ENCODE measurements at places on chromosomes 5 and 9.

DNA sequence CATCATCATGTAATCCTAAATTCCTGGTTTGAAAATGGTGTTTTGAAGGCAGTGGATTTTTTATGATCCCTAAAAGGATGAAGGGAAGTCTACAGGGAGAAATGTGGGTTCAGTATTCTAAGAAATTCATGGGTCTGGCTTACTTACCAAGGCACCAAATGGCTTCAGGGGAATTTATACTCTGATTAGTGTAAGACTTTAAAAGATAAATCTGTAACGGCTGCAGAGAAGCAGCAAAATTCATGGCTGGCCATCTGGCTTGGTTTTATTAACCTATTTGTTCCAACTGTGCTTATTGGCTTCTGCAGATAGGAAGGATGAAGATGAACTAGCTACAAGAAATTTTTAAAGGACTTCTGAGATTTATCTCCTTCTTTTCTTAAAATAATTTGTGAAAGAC, 222.8 kb downstream of the TENT4A start:
- DNase-seq: no peak

DNA sequence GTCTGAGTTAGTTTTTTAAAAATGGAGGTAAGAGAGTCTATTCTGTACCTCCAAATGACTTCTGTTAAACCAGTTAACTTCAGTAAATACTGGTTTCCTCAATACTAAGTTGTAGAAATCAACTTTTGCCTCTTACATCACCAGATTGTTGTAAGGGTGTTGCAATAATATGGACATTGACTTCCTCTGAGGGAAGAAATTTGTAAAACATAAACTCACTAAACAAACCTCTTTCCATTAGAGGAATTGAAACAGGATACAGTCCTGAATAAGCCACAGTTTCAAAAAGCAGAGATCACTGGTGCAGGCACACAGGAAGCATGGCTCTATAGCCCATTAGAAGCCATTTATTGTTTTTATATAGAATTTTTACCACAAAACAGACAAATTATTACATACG, 32.7 kb upstream of the SLCO6A1 start:
- no peak for DNase-seq

GRCh38 chr9:4964540-4964939, 20.5 kb upstream of the JAK2 start:
- DNase-seq: no peak

DNA sequence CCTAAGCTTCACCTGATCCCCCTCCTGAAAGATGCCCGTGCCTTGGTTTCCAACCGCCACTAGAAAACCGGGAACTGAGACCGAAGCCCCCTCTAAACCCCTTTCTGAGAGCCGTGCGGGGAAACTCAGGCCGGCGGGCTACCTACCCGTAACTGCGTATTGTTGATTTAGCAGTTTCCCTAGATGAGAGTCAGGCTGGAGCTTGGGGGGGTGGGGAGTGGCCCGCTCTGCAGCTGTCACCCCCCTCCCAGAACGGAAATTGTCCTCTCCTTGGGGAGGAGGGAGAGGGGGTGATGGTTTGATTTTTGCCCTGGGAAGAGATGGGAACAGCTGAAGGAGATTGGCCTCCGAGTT, 2.5 kb downstream of the CXXC5 start:
- no peak for DNase-seq

GRCh38 chr9:136881691-136882108, 4.6 kb upstream of the TRAF2 start:
- DNase-seq: no peak

GRCh38 chr9:16063241-16063591, 510.4 kb downstream of the CCDC171 start:
- DNase-seq: no peak

GRCh38 chr9:77605449-77606220, 42.5 kb downstream of the GNA14 start:
- DNase-seq: no peak

DNA sequence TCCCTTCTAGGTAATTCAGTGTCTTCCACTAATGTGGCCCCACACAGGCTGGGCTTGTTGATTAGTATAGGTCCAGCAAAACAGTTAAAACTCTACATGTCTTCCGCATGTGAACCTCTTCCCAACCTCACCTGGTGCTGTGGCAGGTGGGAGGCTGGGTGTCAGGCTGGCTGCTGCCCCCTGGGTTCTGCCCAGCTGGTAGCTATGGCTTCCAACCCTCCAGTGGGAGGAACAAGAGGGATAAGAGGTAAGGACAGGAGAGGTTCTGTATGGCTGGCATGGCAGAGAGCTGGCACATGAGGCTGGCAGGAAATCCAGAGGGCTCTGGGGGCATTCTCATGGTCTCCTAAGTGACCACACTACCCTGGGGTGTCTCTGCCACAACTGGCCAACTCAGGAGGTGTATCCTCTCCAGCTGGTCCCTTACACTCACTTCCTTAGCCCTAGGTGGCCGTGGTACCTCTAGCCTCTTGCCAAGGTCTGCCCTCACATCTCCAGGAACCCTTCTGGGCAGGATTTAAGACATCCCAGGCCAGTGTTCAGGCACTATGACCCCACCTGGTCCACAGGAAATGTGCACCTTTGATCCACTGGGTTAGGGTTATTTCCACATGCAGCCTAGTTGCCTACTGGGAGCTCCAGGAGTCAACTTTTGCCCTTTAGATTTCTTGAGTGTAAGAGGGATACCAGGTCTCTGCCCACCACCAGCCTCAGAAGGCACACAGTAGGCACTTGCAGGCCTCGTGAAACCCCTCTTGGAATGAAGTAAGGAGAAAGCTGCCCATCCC, 41.7 kb downstream of the AHRR start:
- no peak for DNase-seq

GRCh38 chr5:53884844-53885243, 324.4 kb downstream of the NDUFS4 start:
- no peak for DNase-seq

DNA sequence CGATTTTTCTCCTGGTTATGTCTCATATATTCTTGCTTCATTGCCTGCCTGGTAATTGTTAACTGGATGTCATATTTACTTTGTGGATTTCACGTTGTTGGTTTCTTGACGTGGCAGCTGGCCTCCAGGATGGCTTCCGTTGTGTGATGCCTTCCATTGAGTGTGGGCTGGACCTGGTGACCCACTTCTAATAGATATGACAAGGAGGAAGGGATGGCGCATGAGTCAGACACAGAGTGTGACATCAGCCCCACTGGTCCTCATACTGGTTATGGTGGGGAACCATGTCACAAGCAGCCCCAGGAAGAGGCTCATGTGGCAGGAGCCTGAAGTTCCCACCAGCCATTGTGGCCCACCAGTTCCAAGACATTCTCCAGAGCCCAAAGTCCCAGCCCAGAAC, 6.4 kb upstream of the PAEP start:
- DNase-seq: no peak

DNA sequence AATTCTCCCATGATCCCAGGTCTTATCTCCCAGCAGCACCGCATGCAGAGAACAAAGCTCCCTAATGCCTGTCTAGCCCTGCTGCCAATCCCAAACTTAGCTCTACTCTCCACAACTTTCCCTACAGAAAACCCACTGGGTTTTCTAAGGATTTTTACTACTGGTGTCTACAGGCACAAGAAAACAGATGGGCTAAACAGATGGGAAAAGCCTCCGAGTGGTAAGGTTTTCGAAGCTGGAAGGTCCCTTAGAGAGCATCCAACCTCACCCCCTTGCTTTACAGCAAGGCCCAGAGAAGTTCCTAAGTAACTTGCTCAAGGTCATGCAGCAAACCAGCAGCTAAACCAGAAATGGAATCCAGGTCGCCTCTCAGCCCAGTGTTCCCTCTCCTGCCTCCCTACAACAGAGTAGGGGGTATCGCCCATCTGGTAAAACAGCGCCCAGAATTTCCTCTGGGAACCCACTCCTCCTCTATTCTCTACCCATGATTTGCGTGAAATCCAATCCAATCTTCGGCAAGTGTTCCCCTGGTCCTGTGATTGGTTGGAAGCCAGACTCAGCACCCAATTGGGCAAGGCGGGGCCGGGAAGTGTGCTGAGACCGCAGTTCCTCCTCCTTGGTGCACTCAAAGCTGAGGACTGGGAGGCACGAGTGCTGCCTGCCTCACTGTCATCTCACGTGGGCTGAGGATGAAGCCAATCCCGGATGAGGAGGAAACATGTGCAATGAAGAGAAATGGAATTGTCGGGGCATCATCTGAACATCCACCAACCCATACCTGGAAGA, 20.8 kb downstream of the CPLX2 start:
- no peak for DNase-seq

- no peak for DNase-seq
Observed at GRCh38 chr5:40291338-40291737, 388.4 kb upstream of the PTGER4 start.

DNA sequence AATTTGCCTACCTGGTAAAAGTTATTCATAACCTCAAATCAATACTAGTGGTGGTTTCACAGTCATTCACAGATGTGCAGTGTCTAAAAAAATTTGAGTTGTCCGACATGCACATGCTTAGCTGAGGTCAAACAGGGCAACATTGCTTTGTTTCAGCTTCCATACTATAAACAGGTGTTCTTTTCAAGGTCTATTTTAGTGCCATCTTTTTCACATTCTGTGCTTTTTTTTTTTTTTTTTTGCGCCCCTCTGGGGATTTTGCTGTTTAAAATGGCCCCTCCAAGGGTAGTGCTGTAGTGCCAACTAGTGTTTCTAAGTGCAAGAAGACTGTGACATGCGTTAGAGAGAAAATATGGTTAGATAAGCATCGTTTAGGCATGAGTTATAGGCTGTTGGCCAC, 14.5 kb downstream of the PHAX start:
- DNase-seq: no peak

GRCh38 chr9:128081056-128081455, 13.0 kb downstream of the SLC25A25 start:
- peak; percentile 39 for DNase-seq

DNA sequence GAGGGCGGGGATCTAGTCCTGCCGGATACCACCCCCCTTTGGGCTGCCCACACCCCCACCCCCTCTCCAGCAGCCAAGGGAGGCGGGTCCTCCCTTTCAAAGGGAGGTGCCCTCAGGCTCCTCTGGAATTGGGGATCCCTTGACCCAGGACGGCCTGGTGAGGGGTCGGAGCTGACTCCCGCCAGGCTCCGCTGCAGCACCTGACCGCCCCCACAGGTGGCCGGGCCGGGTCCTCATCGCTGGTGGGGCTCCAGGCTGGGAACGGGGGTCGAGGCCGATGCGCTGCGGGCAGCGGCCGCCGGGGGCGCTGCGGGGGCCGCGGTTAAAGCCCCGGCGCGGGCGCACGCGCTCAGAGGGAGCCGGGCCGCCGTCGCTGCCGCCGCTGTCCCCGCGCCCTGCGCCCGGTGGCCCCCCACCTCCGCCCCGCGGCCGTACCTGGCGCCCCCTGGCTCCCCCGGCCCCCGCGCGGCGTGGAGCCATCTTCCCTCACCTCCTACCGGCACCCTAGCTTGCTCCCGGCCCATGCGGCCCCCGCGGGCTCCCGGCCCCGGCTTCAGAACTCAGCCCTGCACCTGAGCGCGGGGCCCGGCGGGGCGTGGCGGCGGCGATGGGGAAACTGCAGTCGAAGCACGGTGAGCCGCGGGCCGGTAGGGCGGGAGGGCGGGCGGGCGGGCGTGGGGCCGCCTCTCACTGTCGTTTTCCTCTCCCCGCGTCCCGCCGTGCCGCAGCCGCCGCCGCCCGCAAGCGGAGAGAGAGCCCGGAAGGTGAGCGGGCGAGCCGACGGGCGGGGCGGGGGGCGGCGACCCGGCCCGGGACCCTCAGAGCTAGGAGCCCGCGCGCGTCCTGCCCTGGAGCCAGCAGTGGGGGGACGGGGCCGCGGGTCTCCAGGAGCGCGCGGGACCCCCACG, at the start of gene NKD2:
NKD2 (plus strand) TSS at position 352 of the 908 bp plus-strand sequence; CDS start at position 608, 256 bp downstream.
- DNase-seq: peak; percentile 46

DNA sequence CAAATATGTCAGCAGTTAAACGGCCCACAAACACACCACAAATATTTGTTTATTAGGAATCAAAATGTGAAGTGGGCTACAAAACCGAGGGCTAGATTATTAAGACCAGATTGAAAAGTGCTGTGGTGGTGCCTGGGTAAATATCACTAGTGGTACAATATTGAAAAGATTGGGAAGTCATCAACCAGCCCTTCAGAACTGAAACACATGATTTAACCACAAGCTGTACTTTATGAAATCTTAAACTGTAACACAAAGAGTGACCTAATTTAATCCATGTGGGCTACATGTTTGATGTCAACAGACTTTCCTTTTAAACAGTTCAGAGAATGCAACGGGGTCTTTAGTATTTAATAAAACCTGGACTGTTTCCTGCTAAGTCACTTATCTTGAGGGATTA, 182.3 kb downstream of the SPATA31D1 start:
- no peak for DNase-seq

GRCh38 chr9:16062542-16063240, 509.8 kb downstream of the CCDC171 start:
- DNase-seq: no peak

- no peak for DNase-seq
Observed at GRCh38 chr5:174337276-174338184, 292.0 kb downstream of the NSG2 start.

DNA sequence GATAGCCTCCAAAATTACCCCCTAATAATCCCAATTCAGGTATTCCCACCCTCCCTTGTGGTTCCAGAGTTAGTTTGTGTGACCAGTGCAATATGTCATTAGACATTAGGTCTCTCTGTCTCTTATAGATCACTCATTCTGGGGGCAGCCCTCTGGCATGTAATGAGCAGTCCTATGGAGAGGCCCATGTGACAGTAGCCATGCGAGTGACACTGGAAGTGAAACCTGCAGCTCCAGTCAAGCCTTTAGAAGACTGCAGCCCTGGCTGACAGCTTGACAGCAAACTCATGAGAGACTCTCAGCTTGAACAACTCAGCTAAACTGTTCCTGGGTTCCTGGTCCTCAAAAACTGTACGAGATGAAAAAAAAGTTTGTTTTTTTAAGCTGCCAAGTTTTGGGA, 54.0 kb upstream of the HSPB3 start:
- no peak for DNase-seq

DNA sequence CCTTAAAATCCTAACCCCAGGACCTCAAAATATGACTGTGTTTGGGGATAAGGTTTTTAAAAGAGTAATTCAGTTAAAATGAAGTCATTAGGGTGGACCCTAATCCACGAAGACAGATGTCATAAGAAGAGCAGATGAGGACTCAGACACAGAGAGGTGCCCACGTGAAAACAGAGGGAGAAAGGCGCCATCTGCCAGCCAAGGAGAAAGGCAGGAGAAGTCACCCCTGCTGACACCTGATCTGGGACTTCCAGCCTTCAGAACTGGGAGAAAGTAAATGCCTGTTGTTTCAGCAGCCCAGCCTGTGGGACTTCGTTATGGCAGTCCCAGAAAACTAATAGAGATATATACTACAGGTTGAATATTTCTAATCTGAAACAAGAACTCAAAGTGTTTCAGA, 67.4 kb downstream of the ROR2 start:
- DNase-seq: no peak

GRCh38 chr5:98772415-98773213, 849 bp upstream of the RGMB start:
- peak; percentile 84 for DNase-seq

DNA sequence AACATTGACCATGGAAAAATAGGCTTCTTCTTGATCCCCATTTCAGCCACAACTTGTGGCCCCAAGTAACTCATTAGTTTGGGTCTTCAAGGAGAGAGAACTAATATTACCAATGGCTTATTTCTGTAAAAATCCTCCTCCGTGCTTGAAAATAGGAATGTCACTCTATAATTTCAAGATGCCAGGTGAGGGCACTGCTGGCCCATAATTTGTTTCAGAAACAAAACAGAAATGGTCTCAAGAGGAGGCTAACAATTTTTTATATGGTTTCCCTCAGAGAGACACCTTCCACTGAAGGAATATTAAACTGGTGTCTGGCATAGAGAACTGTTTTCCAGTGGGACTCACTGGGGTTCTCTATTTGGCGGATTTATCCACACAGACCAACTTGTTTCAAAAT, 437.0 kb upstream of the TRPC7 start:
- no peak for DNase-seq

- no peak for DNase-seq
Observed at GRCh38 chr5:9394221-9394620, 151.7 kb downstream of the SEMA5A start.

GRCh38 chr5:143259254-143259605, 144.3 kb downstream of the NR3C1 start:
- no peak for DNase-seq
